ENCODE measurements at places on chromosomes 5 and 9. TPM values are rescaled to one million over a fixed set of nuclear protein-coding genes. Genes with fewer than 3 reads are reported as not detected.

Gene WDR38
- total RNA-seq, result not detected

Gene LHFPL2
- 39.0 TPM for total RNA-seq

Gene HSD17B3
- total RNA-seq, result 0.17 TPM

Gene SYK
- 0.25 TPM for total RNA-seq

Gene SPATA31A7
- total RNA-seq, result not detected

Gene ARL14EPL
- 0.19 TPM for total RNA-seq

Gene DDX4
- total RNA-seq, result not detected

Gene FOXE1
- 4.2 TPM for total RNA-seq

Gene SLC6A7
- not detected for total RNA-seq
